ENCODE measurements at places on chromosomes 1 and 21.
A peak's percentile ranks its signal among the peaks of the same experiment; 100 is the strongest.

- DNase-seq = no peak
Observed at GRCh38 chr21:42094811-42095210, 23.7 kb downstream of the UMODL1 start.

GRCh38 chr1:246476771-246477170 lies 30.3 kb downstream of the SMYD3 start:
- DNase-seq = no peak

DNA sequence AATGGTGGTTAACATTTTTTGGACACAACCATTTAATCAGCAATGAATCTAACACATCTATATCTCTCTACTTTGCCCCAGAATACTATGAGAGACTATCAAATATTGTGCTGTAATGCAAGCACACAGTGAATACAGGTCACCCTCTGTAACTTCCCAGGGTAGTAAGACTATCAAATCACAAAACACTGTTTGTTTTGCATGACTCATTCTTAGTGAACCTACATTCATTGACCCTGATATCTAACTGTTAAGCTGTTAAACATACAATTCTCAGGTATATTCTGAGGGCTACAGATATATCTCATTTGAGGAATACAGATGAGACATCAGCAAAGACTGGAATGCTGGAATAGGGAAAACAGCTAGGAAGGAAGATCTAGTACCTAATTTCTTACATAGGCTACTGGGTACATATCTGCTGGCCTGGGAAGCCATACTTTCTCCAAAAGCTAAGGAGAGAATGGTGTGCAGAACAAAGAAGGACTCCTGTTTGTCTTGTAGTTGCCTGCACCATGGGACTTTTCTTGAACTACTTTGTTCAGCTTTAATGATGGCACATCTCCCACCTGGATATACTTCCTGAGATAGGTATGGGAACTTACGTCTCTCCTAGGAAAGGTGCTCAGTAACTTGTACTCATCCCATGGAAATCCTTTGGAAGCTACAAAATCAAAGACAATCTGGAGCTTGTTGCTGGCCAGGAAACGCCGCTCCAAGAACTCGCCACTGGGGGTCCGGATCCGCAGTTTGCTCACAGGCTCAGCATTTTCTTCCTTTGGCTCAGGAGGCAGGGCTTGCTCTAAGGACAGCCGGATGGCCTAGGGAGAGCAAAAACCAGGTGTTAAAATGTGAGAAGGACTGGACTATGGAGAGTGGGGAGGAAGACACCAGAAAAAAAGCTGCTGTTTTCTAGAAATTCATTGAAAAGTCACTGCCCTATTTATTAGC lies 51.9 kb upstream of the DMRTA2 start:
- DNase-seq = peak; percentile 67

DNA sequence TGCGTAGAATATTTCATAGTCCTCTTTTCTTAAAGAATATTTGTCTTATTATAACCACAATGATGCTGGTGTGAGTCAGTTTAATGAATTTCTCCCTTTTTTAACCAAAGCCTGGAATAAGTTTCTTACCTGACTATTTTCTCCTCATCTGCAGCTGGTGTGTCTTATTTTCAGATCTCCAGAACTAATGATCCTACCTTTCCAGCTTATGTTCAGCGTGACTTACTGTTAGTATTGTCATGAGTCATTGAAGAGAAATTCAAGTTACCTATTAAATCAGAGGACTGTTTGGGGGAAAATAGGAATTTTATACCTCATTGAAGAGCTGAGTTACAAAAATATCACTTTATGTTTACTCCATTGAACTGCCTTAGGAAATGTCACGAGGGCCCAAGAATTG lies 482.1 kb downstream of the RWDD3 start:
- no peak for DNase-seq

DNA sequence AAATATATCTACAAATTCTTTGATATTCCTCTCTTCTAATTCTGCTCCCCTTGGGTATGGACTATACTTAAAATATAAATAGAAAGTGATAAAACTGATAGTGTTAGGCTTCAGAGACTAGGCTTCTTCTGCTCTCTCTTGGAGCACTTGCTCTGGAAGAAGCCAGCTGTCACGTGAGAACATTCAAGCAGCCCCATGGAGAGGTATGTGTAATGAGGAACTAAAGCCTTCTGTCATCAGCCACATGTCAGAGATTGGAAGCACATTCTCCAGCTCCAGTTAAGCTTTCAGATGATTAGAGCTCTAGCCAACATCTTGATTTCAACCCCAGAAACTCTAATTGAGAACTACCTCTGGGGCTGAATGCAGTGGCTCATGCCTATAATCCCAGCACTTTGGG lies 34.3 kb downstream of the XKR8 start:
- DNase-seq = no peak

GRCh38 chr1:241715435-241715834 lies 63.4 kb downstream of the WDR64 start:
- DNase-seq = no peak

GRCh38 chr1:246797597-246797996 lies 73.4 kb downstream of the SCCPDH start:
- peak; percentile 20 for DNase-seq

DNA sequence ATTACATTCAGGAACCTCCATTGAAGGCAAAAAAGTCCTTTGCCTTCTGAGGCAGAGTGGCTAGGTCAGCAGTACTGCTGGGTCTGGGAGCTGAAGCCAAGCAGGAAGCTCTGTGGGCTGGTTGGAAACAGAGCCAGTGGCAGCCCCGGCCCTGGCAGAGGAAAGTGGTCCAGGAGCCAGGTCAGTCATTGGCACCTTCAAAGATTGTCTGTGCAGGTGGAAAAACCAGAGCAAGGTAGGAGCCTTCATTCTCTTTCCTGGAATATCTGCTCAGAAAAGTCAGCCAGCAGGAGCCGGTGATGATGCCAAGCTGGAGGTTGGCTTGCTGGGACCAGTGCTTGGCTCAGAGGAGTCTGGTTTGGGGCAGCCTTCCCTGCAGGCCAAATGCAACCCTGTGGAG lies 12.5 kb upstream of the DISP3 start:
- DNase-seq = no peak

DNA sequence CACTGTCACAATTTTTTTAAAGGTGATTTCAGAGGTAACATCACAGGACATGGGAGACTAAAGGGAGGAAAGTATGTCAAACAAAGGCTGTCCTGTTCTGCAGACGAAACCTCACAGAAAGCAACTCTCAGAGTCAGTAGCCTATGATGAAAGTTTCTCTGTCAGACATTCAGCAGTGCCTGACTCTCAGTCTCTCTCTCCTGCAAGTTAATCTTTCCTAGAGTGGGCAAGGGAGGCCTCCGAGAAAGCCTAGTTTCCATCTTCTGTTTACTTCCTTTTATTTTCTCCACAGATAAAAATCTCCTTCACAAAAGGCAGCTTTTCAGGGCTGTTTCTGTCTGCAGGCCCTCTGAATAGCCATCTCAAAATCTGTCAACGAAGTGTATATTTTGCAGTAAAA lies 24.9 kb upstream of the FMO2 start:
- peak; percentile 47 for DNase-seq

DNA sequence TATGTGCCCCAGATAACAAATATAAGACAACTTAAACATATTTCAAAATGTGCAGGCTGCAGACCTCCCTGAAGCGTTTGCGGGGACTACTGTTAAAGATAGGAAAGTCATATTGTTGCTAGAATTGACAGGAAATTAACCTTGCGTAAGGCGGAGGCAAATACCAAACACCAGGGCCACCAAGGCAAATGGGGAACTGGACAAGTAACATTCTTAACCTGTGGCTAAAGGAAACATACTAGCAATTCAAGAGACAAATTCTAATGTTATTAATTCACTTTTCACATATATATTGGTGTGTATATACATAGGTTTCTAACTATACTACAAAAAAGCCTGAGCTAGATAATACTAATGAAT lies 6.8 kb downstream of the HAPLN2 start:
- DNase-seq = no peak

GRCh38 chr1:75671708-75672107 lies 52.8 kb upstream of the ACADM start:
- no peak for DNase-seq

- DNase-seq = no peak
Observed at GRCh38 chr1:71831646-71832045, 450.7 kb downstream of the NEGR1 start.

DNA sequence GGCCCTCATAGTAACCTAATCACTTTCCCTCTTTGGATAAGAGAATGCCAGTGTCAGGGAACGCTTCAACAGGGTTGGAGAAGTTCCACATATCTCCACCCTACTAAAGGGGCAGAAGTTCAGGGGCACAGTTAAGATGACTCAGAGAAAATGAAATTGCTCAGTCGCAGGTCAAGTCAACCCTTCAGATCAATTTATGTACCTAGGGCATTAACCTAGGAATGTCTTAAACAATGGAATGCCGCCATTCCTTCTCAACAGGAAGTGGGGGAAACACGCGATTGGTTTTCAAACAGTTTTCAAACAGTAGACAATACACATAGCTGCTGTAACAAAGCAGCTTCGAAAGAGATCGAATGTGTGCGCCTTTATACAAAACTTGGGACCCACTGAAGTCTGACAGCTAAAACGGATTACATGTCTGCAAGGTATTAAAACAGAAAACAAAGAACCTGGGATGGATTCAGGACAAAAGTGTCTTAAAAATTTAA lies 897 bp downstream of the SLC25A24 start:
- peak; percentile 74 for DNase-seq

GRCh38 chr1:8631163-8631562 lies 186.3 kb downstream of the RERE start:
- peak; percentile 31 for DNase-seq

- DNase-seq = no peak
Observed at GRCh38 chr1:99292886-99293285, 28.6 kb downstream of the PLPPR4 start.

- peak; percentile 55 for DNase-seq
Observed at GRCh38 chr1:7403265-7404045, 367.6 kb upstream of the VAMP3 start.

DNA sequence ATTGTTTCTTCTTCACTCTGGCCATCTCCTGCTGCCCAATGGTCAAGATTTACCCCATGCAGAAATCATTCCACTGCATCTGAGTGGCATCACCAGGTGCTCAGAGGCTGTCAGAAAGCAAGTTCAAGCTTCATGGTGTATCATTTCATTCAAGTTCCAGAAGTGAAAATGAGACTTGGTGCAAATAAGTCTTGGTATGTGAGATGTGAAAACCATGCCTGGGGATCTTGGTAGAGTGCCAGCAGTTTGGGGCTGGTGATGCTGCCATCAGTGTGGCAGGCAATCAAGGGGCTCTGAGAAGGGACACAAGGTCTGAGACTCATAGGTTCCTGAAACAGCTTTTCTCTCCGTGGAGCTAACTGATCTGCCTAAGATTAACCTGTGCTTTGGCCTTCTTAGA lies 52.0 kb downstream of the CD2 start:
- DNase-seq = no peak

GRCh38 chr1:41333146-41333784 lies 28.0 kb upstream of the FOXO6 start:
- peak; percentile 56 for DNase-seq

- peak; percentile 97 for DNase-seq
Observed at GRCh38 chr1:151998611-151999362, 5.1 kb upstream of the S100A10 start.

DNA sequence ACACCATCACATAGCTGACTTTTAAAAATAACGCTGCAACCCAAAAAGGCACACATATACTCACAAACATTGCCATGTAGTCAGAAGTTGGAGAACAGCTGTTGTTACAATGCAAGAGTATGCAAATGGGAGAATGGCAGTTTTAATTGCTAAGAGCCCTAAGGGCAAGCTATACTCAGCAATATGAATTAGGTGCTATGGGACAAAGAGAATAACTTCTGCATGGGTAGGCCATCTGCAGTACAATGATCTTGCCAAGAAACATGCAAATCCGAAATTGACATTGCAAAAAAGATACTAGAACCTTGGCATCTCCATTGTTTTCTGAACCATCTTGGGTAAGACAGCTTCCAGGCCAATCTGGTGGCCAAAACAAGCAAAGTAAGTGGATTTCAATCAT lies 697.8 kb downstream of the LRRIQ3 start:
- no peak for DNase-seq

DNA sequence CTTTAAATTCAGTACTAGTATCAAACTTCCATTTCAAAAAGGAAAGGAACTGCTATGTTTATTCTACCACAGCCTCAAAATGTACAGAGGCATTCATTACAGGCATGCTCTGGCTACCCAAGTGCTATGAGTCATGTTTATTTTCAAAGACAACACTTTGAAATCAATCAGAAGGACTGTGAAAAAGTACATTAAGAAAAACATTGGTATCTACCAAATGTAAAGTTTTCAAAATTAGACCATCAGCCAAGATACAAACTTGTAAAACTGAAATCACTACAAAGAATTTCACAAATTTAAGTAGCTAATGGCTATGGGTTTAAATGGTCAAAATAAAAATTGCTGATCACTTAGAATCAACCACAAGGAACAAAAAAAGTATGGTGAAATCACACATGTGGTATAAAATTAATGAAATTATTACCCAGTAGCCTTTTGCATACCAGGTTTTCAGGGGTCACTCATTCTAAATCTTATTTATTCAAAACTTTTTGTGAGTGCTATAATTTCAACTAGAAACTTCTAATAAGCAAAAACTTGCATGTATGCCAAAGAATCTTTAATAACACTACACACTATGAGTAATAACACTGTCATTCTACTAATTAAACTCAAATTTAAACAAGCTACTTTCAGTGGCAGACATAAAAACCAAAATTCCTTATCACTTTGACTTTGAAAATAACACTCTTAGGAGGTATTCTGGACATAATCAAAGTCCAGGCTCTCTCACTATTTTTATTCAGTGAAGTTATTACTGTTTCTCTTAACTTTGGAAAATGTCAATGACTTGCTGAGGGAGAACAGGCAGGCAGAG lies 49.2 kb downstream of the ENAH start:
- peak; percentile 47 for DNase-seq

- DNase-seq = peak; percentile 93
Observed at GRCh38 chr1:245715291-245715701, 560.5 kb downstream of the KIF26B start.

DNA sequence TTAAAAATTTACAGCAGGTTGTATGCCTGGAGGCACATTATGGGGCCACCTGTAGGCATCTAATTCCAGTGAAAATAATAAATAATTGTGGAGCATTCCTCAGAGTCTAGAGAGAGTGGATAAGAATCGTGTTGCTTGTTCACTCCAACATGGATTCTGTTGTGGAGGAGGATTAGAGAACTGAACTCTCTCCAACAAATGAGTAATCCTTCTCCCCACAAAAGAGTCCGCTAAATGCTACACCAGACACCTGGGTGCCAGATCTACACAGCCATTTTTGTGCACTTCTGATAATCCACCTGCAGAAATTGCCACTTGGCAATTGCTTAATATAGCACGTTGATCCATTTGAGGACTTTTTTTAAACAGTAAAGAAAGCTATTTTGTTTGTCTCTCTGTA lies 113.7 kb upstream of the DPYD start:
- no peak for DNase-seq

- no peak for DNase-seq
Observed at GRCh38 chr1:55815745-55816455, 600.7 kb upstream of the USP24 start.

DNA sequence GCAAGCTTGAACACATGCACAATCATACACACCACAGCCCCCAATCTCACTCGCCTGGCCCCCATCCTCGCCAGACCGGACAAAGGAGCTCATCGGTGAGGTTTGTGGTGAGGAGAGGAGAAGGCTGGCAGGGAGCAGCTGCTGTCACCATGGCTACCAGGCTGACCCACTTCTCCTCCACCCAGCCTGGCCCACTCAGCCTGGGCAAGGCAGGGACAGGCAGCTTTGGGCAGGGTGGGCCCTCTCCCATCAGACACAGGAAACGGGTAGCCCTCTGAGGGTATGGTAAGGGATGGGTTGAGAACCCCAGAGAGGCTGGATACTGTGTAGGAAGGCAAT lies 15.9 kb downstream of the RIMS3 start:
- DNase-seq = no peak

- peak; percentile 15 for DNase-seq
Observed at GRCh38 chr1:149931212-149931790, 3.7 kb upstream of the SF3B4 start.

- no peak for DNase-seq
Observed at GRCh38 chr1:248114890-248115289, 19.9 kb downstream of the OR2L13 start.
